ENCODE measurements at places on chromosomes 12 and 14.
A peak's percentile ranks its signal among the peaks of the same experiment; 100 is the strongest.

DNA sequence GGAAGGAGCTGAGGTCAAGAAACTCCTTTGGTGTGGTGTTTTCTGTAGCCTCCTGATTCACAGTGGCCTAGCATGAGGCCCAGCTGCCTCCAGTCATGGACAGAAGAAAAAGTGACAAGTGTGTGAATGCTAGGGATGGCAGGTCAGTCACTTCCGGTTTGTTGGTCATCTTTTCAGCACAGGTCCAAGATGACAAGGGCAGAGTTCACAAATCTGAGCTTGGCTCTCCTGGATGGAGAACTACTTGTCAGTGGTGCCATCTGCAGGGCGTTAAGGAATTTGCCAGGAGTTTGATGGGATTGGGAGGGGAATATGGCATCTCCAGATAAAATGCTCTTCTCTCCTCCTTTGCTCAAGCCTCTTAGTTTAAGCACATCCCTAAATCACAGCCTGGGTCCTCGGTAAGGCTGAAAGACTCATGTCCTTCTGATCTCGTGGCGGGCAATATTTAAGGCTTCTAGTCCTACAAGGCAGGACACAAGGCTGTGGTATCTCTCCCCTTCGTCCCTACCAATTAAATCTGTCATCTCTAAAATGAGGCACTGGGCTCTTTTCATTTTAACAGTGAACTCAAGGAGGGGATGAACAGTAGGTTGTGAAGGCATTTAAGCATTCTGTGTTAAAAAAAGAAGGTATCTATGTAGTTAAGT is 10.0 kb downstream of the TUBA1B start:
- peak; percentile 31 for DNase-seq

- no peak for DNase-seq
These were observed 26.8 kb upstream of the APOF start for GRCh38 chr12:56389412-56389811.

DNA sequence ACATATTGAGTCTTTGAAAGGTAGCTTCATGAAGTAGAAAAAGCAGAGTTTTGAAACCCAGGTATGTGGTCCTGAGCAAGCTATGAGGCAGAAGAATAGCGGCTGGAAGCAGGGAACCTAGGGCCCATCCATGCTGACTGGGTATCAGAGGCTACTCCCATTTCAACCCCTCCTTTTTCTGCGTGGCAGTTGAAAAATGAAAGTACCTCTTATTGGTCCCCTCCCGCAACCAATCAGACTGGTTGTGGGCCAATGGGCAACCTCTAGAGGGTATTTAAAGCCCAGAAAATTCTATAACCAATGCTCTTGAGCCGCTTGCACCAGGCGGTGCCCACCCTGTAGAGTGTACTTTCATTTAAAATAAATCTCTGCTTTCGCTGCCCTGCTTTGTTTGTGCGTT is 1.6 kb upstream of the SNRPF start:
- no peak for DNase-seq

DNA sequence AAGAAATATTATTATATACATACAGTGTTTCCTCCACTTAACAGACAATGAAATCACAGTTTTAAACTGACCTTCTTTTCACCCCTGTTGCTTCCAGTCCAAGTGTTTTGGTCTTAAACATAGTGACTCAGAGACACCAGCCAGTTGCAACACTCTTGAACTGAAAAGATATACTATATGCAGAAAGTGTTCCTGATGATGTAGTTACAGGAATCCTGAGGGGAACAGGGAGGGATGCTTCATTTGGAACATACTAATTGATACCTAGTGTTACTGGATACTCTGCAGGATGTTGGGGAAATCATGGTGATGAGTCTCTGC is 420.8 kb downstream of the CCDC91 start:
- DNase-seq: no peak

DNA sequence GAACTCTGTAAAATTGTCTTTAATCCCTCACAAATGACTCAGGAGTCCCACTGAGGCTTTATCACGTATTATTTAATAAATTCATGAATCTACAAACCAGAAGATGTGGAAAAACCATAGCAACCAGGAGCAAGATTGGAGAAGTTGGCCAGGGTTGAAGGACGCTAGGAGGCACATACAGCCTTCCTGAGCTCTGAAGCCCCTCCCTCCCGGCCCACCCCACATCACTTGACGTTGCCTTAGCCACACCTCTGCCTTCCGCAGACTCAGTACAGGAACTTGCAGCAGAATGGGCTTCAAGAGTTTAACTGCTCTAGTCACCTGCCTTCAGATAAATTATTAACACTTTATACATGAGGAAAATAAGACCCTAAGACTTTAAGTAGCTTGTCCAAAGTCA is 33.9 kb downstream of the SLC35F4 start:
- no peak for DNase-seq

DNA sequence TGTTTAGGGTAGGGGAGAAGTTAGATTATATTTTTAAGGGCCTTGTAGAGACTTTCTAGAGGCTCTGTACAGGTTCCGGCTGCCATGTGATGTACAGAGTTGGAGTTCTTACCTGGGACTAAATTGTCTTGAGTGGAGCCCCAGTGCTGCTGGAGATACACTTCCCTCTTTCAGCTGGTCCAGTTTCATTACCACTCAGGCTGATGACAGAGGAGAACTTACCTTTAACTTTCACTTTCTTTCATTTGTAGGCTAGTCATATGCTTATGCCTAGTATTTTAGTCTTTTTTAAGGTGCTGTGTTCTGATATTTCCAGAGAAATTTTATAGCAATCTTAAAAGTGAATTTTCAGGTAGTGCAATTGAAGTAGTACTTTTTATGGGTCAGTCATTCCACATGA is 117.3 kb downstream of the ERC1 start:
- DNase-seq: no peak

DNA sequence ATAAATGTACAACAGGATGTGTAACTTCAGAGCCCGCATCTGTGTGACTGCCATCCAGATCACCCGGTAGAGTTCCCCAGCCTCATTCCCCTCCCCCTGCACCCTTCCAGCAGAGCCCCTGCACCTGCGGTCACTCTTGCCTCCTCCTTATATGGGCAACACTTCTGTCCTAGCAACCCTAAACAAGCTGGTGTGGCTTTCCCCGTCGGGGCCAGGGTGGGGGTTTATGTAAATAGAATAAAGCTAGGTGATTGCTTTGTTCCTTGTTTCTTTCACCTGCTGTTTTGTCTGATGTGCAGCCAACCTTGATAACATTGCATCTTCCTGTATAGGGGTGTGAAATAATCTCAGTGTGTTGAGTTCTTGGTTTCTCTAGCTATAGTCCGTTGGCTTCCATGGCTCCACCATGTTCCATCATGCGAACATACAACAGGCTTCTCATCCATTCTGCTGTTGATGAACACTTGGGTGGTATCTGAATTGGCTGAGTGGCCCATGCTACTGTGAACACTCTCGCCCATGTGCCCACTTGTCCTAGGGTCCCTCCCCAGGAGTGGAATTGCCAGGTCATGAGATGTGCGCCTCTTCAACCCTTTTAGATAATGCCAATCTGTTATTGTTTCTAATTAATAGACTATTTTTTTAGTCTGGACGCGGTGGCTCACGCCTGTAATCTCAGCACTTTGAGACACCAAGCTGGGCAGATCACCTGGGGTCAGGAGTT is 102.2 kb downstream of the KIF26A start:
- no peak for DNase-seq

GRCh38 chr12:123111498-123112165 is 39.3 kb downstream of the PITPNM2 start:
- no peak for DNase-seq

- no peak for DNase-seq
These were observed 31.1 kb downstream of the IRF2BPL start for GRCh38 chr14:76997257-76997970.

DNA sequence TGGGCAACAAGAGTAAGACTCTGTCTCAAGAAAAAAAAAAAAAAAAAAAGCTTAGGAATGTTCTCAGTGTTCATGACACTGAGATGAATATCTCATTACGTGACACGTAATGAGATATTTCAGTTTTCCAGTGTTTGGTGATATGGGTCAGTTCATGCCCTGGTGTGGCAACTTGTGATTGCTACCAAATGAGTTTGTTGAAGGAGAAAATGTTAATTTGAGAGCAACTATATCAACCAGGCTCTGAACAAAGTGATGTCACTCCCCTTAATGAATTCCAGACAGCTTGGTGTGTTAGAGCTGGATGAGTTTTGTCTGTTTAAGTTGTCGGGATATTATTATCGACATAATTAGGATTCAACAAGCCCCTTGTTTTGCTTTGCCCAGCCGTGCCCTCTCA is 211.7 kb downstream of the DPF3 start:
- no peak for DNase-seq

- DNase-seq: no peak
These were observed 85.2 kb upstream of the MAX start for GRCh38 chr14:65187421-65188049.

GRCh38 chr14:82422230-82422629 is 888.6 kb upstream of the SEL1L start:
- no peak for DNase-seq

Measured in gastrocnemius medialis (tissue), 4 donors.